ENCODE measurements at places on chromosomes 7 and 10.

DNA sequence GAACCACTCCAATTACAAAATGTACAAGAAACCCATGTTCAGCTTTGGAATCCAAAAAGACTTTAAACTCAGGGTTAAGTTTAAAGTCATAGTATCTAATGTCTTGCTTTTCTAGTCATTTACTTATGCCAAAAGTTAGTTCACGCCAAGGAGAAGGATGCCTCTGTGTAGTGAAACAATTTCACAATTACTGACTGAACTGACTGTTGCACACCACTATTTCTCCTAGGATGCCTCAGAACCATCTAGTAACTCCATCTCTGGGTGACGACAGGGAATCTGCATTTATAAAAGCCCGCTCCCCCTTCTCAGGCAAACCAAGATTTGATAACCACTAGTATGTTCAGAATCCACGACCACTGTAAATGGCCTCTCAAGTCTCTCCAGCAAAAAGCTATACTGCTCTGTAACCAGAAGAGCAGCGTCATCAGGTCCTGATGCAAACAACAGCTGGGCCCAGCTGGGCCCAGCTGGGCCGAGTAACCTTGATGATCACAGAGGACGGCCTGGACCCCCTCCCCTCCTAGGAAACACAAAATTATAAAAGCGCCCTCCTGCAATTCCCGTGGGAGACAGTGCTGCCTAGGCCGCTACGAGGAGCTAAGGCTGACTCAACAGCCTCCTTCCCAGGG is 680 bp upstream of the ADO start:
- no peak for DNase-seq

GRCh38 chr10:101832325-101832771 is 11.3 kb downstream of the KCNIP2 start:
- DNase-seq: no peak

GRCh38 chr10:24463611-24464426 is 254.9 kb downstream of the KIAA1217 start:
- DNase-seq: no peak

DNA sequence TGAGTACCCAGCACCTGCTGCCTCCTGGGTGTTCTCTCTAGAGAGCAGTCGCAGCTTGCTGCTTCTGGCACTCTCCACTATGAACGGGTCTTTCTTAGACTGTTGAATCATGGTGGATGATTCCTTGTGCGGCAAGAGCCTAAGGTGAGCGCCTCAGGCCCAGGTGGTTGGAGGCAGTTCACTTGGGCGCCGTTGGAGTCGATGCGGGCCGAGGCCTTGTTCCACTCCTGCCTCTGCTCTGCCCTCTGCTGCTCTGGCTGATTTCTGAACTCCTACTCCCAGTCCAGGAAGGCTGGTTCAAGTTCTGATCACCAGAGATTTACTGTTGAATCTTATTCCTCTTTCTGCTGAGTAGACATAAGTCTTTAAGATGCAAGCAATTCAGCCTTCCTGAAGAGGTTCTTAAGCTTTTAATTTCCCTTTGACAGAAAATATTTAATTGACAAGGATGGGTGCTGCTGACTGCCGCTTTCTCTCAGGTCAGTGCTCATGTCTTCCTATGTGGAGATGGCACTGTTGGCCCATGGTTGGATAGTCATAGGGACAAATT is 10.4 kb downstream of the YKT6 start:
- no peak for DNase-seq

DNA sequence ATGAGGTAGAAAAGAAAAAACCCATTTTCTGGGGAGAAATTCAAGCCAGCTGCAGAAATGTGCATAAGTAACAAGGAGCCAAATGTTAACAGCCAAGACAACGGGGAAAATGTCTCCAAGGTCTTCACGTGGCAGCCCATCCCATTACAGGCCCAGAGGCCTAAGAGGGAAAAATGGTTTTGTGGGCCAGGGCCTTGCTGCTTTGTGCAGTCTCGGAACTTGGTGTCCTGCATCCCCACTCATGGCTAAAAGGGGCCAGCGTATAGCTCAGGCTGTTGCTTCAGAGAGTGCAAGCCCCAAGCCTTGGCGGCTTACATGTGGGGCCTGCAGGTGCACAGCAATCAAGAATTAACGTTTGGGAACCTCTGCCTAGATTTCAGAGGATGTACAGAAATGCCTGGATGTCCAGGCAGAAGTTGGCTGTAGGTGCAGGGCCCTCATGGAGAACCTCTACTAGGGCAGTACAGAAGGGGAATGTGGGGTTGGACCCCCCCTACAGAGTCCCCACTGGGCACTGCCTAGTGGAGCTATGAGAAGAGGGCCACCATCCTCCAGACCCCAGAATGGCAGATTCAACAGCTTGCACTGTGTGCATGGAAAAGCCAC is 9.0 kb downstream of the ORC5 start:
- no peak for DNase-seq

- DNase-seq: no peak
Observed at GRCh38 chr7:25821225-25821624, 330.8 kb upstream of the NFE2L3 start.

GRCh38 chr7:134949171-134949570 is 37.1 kb upstream of the AGBL3 start:
- DNase-seq: no peak

GRCh38 chr10:68408898-68409518 is 1.9 kb upstream of the RUFY2 start:
- DNase-seq: no peak

GRCh38 chr10:35364808-35365207 is 28.5 kb downstream of the CCNY start:
- DNase-seq: no peak

- no peak for DNase-seq
Observed at GRCh38 chr7:101816595-101817470, 593 bp upstream of the CUX1 start.

GRCh38 chr7:130272381-130273080 is 5.9 kb downstream of the CPA2 start:
- DNase-seq: no peak

- DNase-seq: no peak
Observed at GRCh38 chr10:104031631-104032030, 54.0 kb downstream of the COL17A1 start.

All from stimulated activated CD4-positive, alpha-beta T cell treated with anti-CD3 and anti-CD28 coated beads, Interleukin-4, amount 100 ng/mL, for 4 hours (primary cell).